ENCODE measurements at places on chromosomes 3 and 15.

- DNase-seq = no peak
Measured at GRCh38 chr15:47736143-47736786, 19.0 kb downstream of the SEMA6D start.

DNA sequence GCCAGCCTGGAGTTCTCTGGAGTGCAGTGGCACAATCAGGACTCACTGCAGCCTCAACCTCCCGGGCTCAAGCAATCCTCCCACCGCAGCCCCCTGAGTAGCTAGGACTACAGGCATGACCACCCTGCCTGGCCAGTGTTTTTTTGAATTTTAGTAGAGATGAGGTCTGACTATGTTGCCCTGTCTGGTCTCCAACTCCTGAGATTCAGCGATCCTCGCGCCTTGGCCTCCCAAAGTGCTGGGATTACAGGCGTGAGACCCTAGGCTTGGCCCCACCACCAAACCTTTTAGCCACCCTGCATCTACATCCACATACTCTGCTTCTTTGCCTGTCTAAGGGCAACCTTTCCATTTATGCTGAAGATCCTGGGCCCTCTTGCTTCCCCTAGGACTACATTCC lies 4.4 kb downstream of the NUSAP1 start:
- DNase-seq = no peak

DNA sequence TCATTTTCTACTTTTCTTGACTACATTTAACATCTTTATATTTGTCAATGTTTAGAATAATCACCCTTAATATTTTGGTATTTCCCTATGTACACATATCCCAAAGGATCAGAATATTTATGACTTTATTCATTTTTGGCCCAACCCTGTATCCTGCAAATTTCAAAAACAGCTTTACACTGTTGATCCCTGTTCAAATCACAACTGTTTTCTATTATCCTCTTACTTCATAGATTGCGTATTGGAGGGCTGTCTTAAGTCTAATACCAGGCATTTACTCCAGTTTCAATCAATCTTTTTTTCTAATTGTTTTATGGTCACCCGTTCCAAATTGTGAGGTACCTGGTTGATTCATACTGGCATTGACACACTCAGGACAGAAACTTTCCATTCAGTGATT lies 107.9 kb downstream of the RPL22L1 start:
- no peak for DNase-seq

- no peak for DNase-seq
Measured at GRCh38 chr3:58874248-58874741, 175.5 kb downstream of the CFAP20DC start.

- no peak for DNase-seq
Measured at GRCh38 chr3:129558081-129558771, 15.3 kb downstream of the H1-8 start.

- no peak for DNase-seq
Measured at GRCh38 chr15:96418146-96418545, 87.6 kb downstream of the NR2F2 start.

DNA sequence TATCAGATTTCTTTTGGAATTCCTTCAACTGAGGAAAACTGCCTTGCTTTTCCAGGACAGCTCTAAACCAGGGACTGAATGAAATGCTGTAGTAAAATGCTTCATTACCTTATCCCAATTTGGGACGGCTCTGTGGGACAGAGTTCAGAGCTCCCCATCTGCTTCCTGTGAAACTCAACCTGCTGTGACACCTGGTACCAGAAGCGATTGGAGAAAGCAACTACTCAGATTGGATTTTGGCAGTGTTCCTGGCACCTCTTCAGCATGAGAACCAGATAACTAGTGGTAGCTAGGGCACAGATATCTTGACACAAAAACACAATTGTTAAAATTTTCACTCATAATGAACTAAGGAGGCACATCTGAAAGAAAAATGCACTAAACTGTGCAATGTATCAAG lies 539.1 kb downstream of the SI start:
- DNase-seq = no peak

- no peak for DNase-seq
Measured at GRCh38 chr15:75431682-75432081, 19.8 kb downstream of the SIN3A start.

DNA sequence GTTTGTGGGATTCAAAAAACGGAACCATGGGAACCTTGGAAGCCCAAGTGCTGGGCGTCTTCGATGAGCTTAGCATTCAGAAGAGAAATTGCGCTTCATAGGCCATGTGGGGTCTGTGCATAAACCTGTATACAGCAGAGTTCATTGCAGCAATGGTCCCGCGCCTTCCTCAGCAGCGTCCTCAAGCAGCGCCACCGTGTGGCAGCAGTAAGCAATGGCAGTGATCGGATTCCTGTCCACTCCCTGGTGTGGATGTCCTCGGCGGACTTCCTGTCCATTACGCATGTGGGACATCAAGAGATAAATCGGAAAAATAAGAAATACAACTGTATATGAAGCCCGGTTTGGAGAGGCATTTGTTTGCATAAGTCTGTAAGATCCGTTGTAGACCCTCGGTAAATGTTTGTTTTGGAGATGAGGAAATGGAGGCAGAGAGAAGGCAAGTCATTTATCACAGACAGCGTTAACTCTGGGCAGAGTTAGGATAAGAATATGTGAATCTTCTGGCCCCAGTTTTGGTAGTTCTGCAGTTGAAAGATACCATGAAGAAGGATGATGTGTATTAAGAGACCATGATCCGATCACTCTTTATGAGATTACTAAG lies 57.7 kb downstream of the CNTN4 start:
- DNase-seq = no peak

DNA sequence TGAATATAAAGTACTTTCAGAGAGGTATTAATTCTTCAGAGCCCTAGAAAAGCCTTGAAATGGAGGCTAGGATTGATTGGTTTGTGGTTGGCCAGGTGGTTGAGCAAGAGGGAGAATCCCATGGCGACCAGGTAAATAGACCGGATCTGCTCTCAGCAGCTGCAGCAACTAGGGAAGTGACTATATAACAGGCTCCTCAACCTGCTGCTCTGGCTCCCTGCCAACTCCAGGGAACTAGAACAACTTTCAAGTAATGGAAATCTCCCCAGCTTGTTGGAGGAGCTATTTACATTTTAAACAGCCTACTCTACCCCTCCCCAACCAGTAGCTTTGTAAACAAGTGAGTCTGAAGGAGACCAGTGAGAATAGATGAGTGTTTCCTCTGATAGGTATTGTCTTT lies 121.8 kb upstream of the CADM2 start:
- DNase-seq = no peak

DNA sequence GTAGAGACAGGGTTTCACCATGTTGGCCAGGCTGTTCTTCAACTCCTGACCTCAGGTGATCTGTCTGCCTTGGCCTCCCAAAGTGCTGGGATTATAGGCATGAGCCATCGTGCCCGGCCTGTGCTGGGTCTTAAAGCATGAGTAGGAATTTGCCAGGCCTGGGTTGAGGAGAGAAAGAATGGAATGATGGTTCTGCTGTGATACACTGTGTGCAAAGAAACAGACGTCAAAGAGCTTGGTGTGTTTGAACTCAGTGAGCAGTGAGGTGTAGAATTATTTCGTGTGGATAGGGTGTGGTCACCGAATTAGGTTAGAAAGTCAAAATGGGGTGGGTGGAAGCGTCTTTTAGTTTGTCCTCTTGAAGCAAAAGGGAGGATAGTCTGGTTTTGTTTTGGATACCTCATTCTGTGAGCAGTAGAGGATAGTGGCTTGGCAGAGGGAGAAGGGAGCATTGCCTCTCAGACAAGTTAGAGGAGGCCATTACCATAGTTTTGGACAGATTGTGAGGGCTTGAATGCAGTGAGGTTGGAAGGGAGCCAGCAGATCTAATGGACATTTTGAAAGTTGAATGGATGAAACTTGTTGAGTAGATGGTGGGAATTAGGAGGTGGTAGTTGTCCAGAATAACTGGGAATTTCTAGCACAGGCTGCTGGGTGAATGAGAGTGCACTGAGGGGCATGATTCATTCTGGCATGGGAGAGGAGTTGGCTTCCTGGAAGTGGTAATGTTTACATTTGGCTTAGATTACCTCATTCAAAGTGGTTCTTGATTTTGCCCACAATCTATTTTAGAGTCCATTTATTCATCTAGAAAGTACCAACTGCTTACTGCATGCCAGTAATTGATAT lies 27.2 kb downstream of the AKAP13 start:
- no peak for DNase-seq

DNA sequence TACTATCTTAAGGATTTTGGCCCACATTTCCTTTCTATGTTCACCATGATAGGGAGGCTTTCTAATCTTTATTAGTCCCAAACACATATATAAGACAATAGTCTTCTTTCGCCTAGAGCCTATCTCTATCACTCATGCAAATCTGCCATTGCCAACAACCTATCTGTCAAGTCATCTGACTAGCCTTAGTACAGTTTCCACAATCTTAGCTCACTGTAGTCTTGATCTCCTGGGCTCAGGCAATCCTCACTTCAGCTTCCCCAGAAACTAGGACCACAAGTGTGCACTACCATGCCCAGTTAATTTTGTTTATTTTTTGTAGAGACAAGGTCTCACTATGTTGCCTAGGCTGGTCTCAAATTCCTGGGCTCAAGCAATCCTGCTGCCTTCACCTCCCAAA lies 6.9 kb downstream of the TMEM39A start:
- no peak for DNase-seq

GRCh38 chr3:63910891-63911290 lies 1.3 kb downstream of the SCAANT1 start:
- no peak for DNase-seq

DNA sequence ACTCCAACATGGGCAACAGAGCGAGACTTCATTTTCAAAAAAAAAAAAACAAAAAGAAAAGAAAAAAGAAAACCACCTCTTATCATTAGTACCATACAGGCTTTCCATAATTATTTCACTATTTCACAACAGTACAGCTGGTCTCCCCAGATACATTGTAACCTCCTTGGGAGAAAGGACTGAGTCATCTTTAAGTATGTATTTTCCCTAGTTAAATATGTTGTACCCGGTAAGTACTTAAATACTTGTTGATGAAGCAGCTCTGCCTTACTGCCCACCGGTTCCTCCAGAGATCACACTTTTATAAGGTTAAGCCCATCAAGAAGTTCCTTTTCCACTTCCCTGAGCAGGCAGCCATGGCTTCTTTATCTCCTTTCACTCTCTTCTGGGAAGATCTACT lies 789.5 kb upstream of the CFAP20DC start:
- no peak for DNase-seq

DNA sequence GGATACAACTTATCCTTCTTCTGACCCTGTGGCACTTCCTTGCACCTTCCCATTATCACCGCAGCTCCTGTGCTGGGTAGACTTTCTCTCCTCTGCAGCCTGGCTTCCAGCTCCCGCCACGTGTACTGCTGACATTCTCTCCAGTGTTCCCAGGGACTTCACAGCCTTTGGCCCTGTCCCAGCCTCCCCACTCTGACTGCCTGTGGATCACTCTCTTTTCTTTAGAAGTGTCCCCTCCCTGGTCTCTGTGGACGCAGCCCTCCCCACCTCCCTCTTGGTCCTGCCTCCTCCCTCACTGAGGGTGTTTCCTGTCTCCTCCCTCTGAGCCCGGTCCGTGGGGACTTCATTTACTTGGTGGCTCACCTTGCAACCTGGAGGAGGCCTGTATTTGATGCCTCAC lies 17.4 kb downstream of the PDIA5 start:
- DNase-seq = no peak

- DNase-seq = no peak
Measured at GRCh38 chr3:61497463-61497862, 63.9 kb upstream of the PTPRG start.

DNA sequence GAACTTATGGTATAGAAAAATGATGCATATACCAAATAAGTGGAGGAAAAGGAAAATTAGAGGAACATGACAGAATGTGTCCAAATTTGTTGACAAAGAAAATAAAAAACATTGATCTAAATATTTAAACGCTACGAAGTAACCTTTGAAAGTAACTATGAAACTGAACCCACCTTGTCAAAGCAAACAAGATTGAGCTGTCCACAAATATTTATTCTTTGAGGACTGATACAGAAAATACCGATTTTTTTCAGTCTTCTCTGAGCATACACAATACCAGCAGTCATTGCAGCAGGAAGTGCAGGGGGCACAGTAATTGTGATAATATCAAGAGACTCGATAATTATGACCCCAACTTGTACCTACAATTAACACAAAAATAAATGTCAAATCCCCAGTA lies 40.0 kb downstream of the ATP13A3 start:
- DNase-seq = no peak

DNA sequence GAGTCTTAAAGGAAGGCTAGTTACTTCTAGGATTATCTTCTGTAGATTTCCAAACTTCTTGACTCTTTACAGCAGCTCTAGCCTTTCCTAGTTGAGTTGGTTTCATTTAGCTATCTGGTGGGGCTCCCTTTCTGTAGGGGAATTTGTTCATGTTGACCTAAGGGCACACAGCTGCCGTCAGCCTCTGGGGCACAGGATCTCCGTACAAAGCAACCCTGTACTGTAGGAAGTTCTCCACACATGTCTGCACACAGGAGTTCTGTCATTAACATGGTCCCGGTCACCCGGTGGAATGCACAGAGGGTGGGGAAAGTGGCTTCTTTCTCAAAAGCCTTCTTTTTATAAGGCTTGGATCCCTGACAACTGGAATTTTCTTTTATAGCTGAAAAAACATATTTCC lies 88.7 kb upstream of the TNIK start:
- DNase-seq = no peak

- DNase-seq = no peak
Measured at GRCh38 chr3:150783920-150784746, 21.2 kb upstream of the SIAH2 start.

- no peak for DNase-seq
Measured at GRCh38 chr3:31813197-31813596, 167.9 kb downstream of the OSBPL10 start.

DNA sequence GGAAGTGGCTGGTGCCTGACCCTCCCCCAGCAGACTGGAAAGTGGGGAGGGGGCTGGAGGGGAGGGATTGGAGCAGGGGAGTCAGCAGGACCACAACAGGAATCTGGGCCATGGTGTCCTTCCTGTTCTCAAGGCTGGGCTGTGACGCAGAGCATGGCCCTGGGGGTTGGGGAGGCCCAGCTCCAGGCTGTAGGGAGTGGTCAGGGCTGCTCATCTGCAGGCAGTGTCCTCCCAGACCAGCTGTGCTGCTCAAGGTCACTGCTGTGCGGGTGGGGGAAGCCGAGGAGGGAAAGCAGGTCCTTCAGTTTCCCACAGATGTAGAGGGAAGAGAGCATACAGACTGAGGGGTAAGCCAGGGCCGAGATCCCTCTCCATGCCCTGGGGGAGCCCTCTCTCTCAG lies 40.7 kb downstream of the CYP11A1 start:
- no peak for DNase-seq

DNA sequence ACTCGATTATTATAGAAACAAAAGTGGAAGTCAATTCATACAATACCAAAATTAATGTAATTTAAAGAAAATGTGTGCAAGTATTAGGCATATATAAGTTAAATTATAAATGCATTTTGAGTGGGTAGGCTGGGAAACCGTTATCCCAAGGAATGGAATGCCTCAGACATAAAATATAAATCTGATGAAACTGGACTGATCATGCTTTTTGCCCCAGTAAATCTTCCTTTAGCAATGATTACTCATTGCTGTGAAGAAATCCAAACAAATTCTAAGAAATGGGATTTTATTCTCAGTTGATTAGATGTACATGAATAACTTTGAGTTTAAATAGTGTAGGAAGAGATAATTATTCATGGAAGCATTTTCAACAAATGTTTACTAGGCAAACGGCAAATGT lies 185.5 kb upstream of the KCNMB2 start:
- no peak for DNase-seq

- no peak for DNase-seq
Measured at GRCh38 chr15:44735482-44736180, 697 bp upstream of the TRIM69 start.

GRCh38 chr3:18837137-18837755 lies 311.1 kb upstream of the KCNH8 start:
- DNase-seq = no peak
